Activated T-helper 2 cell treated with anti-CD3 and anti-CD28 coated beads, Interferon-gamma antibody, Interleukin-2, Interleukin-4, amounts not matched to agents 10 μg/mL and 5 μg/mL and 100 μg/mL, durations not matched to agents 14 hours and 24 hours and 36 hours (primary cell): ENCODE measurements at places on chromosomes 3 and 15.

DNA sequence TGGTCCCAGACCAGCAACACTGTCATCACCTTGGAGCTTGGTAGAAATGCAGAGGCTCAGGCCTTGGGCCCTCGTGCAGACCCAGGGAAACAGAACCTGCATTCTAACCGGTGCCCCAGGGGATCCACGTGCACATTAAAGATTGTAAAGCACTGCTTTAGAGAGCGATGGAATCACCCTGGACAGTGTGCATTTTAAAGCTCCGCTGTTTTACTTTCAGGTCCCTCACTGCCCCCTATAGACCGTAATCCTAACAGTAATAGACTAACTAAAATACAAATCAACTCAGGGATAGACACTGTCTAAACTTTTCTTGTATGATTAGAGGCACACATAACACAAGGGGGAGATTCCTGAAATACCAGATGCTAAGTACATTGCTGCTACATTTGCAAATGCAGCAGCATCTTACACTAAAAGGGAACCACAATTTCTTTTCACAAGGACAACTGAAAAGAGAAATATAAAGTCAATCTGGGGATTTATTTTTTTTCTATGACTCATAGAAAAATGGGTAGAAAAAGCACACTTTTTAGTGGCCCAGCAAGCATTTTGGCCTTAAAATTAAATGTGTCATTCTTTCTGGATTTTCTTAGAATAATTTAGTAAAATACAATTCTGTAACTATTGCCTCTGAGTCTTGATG is 10.5 kb upstream of the SH3GL3 start:
- no peak for DNase-seq

GRCh38 chr3:134654031-134654430 is 3.2 kb upstream of the KY start:
- DNase-seq = no peak

DNA sequence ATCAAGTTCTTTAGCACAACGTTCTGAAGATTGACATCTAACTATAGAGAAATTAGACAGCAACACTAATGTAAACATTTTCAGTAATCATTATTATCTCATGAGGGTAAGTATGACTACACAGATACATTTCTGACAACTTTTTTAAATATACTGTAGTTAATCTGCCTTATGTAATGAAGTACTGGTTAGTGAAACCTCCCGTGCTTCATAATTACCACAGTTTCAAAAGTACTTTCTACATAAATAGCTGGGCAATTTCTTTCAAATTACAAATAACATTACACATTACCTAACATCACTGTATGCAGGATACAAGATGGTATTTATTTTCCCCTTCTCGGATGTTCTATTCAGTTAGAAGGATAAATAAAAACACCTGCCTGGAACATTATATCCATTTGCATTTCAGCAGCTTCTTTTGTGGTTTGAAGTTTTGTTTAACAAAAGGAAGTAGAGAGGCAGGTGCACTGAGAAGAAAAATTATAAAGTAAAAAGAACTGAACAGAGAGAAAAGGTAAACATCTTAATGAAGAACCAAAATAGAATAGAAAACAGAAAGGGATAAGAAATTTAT is 1241.5 kb upstream of the GBE1 start:
- DNase-seq = no peak

DNA sequence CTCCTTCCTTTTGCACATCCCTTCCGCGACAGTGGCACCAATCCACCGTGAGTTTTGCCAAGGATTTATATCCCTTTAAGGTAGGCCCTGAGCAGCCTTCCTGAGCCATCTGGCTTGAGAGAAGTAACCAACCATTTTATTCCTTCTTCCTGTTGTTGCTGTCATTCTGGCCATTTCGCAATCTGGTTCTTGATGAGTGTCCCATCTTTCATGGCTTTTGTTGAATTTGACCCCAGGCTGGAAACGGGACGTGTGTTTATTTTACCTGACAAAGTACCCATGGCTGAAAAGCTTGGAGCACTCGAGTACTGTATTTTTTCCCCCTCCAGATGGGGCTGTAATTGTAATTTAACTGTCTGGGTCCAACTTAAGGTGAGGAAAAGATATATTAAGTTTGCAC is 173.4 kb downstream of the WNT5A start:
- DNase-seq = no peak

GRCh38 chr15:97840501-97840900 is 120.0 kb upstream of the ARRDC4 start:
- DNase-seq = no peak

- DNase-seq = no peak
These were observed 443.3 kb upstream of the ATP11B start for GRCh38 chr3:182349951-182350517.

DNA sequence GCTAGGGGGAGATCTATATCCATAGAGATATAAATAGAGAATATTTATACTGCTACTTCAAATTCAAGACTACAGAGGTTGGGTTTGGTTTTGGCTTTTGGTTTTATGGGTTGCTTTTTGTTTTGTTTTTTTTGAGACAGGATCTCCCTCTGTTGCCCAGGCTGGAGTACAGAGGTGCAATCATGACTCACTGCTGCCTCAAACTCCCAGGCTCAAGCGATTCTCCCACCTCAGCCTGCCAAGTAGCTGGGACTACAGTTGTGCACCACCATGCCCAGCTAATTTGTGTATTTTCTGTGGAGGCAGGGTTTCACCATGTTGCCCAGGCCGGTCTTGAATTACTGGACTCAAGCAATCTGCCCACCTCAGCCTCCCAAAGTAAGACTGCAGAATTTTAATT is 3.9 kb upstream of the UBL7 start:
- no peak for DNase-seq

DNA sequence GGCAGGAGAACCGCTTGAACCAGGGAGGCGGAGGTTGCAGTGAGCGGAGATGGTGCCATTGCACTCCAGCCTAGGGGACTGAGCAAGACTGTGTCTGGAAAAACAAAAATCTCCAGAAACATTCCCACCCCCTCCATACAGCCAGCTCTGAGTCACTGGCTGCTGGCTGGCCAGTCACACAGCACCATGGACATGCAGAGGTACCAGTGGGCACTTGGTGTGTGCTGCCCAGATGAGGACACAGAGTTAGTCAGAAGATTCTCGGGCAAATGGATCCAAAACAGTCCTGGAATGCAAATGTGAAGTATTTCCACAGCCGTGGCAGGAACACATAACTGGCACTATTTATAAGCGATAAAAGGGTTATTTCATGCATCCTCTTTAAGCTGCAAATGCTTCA is 44.6 kb downstream of the BDH1 start:
- no peak for DNase-seq

- DNase-seq = no peak
These were observed 10.8 kb downstream of the BHLHE40 start for GRCh38 chr3:4990069-4990468.

GRCh38 chr3:16600780-16601536 is 4.3 kb downstream of the DAZL start:
- DNase-seq = peak; percentile 50
